ENCODE measurements at places on chromosomes 3 and 15.

DNA sequence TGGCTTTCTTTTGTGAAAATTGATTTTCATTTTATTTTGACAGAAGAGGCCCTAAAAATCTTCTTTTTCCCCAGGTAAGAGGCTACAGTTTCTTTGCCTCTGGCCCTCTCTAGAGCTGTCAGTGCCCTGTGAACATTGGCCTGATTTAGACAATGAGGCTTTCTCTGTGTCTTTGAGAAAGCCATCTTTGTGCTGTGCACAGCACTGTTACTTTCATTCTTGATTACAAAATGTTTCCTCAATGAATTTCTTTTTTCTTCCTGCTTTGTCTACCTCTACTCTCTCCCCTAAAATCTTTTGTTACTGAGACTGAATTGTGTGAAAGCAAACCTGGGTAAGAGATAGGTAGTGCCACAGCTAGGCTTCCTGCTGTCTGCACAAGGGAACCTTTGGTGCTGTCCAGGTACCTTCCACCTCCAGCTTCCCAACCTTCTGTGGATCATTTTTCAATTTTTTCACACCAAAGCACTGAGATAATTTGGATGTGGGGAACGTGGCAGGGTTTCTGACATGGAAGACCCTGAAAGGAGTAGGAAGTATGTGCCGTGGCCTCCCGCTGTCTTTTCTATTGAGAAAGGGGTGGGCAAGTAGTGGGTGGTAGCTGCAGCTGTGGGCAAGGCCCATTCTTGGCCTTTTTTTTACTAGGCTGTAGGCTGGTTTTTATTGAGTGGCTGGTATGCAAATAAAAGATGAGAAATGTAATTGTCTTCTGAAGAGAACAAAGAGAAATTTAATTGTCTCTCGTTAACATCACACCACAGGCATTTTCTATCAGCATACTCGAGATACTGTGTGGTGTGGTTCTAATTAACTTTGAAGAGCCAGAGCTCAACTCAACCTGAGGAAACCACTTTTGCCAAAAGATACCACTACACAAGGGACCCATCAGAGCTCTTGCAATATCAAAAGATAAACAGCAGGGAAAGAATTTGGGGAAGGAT is 21.0 kb downstream of the RAB8B start:
- peak; percentile 87 for DNase-seq

DNA sequence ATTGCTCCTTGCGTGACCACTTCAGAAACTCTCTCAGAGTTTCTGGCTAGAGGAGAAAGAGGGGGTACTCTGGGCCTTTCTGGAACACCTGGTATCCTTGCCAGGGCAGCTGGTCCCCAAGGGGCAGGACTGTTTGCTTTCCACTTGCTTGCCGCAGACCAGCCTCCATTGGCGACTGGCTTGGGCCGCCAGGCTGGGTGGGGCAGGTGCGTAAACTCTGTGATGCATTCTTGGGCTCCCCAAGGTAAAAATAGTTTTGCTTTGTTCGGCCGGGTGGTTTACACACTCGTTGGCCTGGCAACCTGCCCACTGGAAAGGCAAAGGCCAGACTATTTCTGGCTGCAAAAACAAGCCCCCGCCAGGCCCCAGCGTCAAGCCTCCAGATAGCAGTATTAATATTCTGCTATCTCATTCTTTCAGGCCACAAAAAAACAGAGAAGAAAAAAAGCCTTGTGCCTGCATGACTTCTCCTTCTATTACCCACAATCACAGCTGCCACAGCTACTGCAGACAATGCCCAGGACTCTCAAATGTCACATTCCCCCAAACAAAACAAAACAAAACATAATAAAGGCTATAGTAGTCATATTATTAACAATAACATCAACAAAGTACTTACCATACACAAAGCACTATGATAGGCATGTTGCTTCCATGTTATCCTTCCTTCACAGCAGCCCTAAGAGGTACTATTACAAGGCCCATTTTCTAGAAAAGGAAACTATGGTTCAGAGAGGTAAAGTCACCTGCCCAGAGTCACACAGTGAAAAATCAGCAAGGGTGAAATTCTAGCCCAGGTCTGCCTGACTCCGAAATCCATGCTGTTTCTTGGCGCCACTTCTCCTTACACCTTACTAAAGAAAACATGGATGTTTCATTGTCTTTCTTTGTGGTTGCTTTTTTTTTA is 14.0 kb upstream of the SSUH2 start:
- DNase-seq = peak; percentile 11

- no peak for DNase-seq
Measured at GRCh38 chr15:83927704-83928391, 273.9 kb downstream of the ADAMTSL3 start.

- DNase-seq = no peak
Measured at GRCh38 chr3:189766416-189766815, 135.2 kb downstream of the TP63 start.

DNA sequence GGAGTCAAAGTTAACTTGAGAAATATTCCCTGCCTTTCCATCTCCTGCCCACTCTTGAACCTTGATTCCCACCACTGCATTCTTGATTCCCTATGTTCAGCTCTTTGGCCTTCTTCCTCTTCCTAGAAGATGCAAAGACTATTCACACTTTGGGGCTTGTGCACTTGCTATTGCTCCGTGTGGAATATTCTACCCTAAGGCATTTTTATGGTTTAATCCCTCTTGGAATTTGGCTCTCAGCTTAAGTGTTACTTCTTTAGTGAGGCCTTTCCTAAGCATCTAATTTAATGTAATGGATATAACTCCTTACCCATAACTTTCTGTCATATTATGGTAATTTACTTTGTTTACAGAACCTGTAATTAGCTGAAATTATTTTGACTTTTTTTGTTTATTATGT is 318.9 kb upstream of the COL8A1 start:
- DNase-seq = no peak

- DNase-seq = peak; percentile 42
Measured at GRCh38 chr15:58410353-58410752, 21.4 kb upstream of the LIPC start.

GRCh38 chr15:89649716-89650115 is 5.6 kb downstream of the KIF7 start:
- no peak for DNase-seq

- no peak for DNase-seq
Measured at GRCh38 chr3:69970827-69971226, 28.7 kb upstream of the SAMMSON start.

GRCh38 chr3:126751611-126752302 is 47.7 kb downstream of the CHCHD6 start:
- no peak for DNase-seq

GRCh38 chr3:140845882-140846281 is 95.8 kb upstream of the SLC25A36 start:
- no peak for DNase-seq

GRCh38 chr15:27095886-27096624 is 125.1 kb downstream of the GABRG3 start:
- no peak for DNase-seq

DNA sequence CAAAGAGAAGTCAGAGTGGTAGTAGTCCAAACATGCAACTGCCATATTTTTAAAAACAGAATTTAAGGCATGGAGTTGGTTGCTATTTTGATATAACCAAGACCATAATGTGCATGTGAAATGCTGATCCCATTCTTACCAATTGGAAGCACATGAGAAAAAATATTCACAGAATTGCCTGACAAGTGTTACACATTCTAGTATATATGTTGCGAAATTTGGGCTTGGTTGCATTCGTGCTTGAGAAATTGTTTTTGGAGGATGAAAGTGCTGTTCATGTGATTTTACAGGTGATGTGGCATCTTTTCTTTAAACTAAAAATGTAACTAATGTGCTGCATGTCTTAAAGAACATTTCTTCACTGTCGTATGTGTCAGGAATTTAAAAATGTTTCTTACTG is 199.7 kb downstream of the CHL1 start:
- DNase-seq = no peak

Measured in globus pallidus (tissue), 1 donor.